ENCODE measurements at places on chromosomes 2 and 18. TPM values are rescaled to one million over a fixed set of nuclear protein-coding genes. Genes with fewer than 3 reads are reported as not detected.

STPG4 gene
- total RNA-seq, result 0.07 TPM

RUFY4 gene
- total RNA-seq, result not detected

SKOR2 gene
- total RNA-seq, result not detected

PLCL1 gene
- total RNA-seq, result under 0.01 TPM

RBM44 gene
- total RNA-seq, result 0.34 TPM

Measured in nasal cavity respiratory epithelium epithelial cell of viscerocranial mucosa (primary cell).